ENCODE measurements at places on chromosomes 16 and 17. TPM values are rescaled to one million over a fixed set of nuclear protein-coding genes. Genes with fewer than 3 reads are reported as not detected.

- DNase-seq, result no peak
Measured at GRCh38 chr17:45398800-45399199, 33.9 kb downstream of the ARHGAP27 start.

GRCh38 chr16:69741519-69741918 lies 13.2 kb downstream of the NOB1 start:
- no peak for DNase-seq

GRCh38 chr17:72342627-72343527 lies 222.1 kb downstream of the SOX9 start:
- no peak for DNase-seq

- no peak for DNase-seq
Measured at GRCh38 chr17:65364438-65364837, 197.0 kb downstream of the AXIN2 start.

- no peak for DNase-seq
Measured at GRCh38 chr16:86865851-86866662, 287.7 kb downstream of the FOXL1 start.

GRCh38 chr17:81804559-81805399 lies 829 bp downstream of the GCGR start:
- no peak for DNase-seq

GRCh38 chr17:72430611-72431432 lies 310.0 kb downstream of the SOX9 start:
- DNase-seq, result peak; percentile 54

DNA sequence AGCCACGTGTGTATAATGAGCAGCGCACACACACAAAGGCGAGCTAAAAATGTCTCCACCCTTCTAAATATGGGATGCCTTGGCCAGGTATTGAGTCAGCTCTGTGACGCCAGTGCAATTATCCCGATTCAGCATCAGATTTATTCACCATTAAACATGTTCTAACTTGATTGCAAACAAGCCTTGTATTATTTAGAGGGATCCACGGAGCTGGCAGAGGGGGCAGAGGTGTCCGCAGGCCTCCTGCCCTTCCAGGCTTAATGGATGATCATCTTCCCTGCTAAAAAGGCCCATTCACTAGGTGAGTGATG lies 591.7 kb downstream of the MAF start:
- DNase-seq, result no peak

DNA sequence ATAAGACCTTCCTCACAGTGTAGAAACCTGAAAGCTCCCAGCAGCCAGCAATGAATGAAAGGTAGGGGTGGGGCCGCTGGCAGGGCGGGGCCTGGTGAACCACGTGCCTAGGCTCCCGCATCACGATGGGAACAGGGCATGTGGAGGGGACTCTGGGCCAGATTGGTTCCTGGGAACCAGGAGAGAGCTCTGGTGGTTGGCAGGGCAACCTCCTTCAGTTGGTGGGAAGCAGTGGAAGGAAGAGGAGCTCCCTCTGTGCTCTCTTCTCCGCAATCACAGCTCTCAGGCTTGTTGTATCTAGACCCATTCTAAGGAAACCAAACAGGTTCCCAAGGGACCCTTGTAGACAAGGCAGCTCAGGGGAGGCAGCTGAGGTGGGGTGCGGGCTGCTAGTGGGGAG lies 10.5 kb downstream of the GGA2 start:
- DNase-seq, result peak; percentile 52

DNA sequence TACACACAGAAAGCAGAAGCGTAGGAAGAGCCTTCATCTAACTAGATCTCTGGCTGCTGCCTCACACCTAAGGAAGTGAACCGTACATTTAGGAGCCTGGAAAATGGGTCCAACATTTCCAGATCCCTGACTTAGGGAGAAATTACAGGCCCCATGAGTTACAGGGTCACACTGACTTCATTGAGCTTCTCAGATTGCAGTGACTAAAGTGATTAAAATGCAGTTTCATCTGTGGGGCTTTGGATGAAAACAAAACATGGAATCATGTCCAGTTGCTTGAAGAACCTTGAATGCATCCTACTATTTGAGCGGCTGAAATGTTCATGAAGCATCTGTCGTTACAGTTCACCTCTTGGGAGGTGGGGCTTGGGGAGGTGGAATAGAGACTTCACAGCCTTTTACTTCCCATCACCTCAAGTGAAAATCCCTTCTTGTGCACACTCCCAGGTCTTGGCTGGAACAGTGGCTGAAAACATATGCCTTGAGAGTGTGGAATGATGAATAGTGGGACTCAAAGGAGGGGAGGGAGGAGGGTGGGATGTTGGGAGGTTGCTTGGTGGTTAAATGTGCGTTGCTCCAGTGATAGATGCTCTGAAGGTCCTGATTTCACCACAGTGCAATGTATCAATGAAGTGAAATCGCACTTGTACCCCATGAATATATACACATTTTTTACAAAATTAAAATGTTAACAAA lies 19.7 kb downstream of the TEKT3 start:
- no peak for DNase-seq

DNA sequence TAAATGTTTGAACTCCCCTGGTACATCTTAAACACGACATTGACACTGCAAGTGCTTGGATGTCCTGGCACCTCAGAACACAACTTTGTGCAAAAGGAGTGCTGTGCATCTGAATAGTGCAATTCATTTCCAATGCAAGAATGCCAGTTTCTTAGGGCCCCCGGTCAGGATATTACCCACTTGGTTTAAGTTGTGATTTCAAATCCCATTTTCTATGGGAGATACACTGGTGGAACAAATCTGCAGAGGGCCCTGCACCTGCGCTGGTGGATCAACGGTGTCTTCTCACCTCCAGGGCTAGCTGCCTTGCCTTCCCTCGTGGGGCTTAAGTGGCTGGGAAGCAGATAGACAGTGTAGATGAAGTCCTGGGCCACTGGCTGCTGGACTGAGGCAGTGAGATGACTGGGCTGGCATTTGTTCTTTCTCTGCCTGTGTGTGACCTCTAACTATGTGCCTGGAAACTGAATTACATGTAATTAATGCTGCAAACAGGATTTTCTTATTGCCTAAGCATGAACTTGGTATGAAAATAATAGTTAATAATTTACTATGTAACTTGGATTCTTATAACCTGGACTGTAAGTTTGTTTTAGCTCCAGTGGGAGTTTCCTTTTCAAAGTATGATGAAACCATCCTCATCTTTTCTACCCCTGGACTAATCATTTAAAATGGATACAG lies 20.9 kb downstream of the HAPSTR1 start:
- no peak for DNase-seq

DNA sequence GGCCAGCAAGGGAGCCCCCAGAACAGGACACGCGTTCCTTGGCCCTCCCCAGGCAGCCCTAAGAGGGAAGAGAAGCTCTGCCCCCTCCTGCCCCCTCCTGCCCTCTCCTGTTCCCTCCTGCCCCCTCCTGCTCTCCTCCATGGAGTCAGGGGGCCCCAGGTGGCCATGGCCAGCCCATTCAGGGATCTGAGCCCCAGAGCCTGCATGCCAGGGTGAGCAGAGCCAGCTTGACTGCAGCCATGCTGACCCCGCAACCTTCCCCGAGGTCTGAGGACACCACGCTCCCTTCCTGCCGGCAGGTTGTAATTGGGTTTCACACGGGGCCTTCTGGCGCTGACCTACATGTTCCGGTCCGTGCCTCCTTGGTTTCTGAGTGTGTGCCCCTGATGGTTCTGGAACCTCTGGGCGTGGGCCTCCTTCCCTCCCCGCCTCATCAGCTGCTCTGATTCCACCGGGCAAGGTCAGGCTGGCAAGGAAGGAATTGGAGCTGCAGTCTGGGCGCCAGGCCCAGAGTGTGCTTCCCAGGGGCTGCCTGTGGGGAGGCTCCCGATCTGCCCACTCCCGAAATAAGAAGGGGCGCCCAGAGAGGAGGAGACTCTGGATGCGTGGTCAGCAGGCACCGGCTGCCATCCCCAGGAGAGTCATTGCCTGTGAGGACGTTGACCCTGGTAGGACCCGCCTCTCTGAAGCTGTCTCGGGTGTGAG lies 23.7 kb upstream of the NPTX1 start:
- DNase-seq, result no peak

DNA sequence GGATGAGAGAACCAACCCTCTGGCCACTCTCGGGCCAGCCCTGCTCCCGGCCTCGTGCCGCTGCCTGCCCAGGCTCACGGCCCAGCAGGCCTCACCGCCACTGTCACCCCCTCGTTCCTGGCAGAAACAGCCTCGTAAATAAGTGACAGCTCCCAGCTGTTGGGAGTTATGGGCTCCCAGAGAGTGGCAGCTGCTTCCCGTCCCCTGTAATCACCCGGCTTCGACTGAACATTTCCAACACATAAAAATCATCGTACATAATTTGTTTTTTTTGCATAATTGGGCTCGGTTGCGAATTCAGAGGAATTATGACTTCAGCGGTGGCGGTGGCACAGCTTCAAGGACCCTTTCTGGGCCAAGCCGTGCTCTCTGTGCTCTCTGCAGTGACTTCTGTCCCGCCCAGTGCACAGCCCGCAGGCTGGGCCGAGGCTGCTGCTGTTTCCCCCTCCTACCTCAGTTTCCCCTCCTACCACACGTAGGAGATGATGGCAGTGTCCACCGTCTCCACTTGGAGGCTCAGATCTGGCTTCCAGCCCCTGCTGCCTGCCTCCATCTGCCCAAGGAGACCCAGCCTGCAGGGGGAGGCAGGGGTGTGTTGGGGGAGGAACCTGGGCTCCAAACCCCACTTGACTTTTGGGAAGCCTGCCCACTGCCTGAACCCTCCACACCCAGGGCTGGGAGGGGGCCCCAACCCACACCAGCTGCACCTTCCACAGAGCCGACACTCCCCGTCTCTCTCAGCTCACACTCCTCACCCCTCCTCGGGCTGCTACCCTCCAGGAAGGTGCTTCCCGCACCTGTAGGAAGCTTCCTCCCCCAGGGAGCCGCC lies 84.9 kb downstream of the RTN4RL1 start:
- no peak for DNase-seq

DNA sequence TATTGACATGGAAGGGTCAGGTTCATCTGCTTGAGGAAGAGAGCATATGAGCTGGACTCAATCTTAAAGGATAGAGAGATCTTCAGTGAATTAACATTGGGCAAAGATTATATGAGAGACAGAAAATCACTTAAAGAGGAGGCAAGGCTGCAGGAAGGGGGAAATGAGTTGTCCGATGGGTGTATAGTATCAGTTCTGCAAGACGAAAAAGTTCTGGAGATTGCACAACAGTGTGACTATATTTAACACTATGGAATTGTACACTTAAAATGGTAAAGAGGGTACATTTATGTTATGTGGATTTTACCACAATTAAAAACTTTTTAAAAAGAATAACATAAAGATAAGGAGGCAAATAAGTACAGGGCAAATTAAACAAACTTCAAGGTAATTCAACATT lies 80.7 kb downstream of the HELZ start:
- no peak for DNase-seq

DNA sequence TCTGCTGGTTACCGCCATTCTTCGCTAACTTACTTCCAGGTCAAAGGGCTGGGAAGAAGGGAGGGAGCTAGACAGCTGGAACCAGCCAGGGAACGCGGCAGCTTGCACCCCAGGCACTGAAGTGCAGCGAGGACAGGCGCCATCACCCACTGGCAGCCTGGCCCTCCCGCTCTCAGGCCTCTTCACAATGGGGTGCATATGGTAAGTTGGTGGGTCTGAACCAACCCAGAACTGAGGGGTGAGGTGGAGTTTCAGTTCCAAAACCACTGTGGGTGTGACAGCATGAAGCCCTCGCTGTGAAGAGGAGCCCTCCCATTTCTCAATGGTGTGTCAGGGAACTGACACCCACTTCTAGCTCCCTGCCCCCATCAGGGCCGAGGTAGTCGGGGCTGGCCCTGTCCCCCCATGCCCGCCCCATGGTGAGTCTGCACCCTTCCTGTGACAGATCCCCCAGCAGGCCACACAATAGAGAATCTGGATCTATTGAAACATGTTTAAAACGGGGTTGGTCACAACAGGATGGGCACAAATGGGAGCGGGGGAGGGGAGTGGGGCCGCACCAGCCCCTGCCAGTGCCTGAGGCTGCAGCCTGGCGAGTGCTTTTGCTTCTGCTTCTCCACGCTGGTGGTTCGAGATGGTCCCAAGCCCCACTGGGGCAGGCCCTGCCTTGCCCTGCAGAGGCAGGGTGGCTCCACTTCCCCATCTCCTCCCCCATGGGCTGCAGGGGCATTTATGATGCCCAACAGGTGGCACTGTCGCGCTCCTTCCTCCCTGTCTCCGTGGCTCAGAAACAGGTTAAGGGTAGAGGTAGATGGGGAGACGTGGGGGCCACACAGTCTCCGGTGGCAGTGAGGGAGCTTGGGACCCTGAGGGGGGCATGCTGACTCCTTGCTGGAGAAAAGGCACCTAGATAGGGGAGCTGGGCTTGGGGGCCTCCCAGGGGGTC lies 2.3 kb downstream of the LIMD2 start:
- peak; percentile 70 for DNase-seq

DNA sequence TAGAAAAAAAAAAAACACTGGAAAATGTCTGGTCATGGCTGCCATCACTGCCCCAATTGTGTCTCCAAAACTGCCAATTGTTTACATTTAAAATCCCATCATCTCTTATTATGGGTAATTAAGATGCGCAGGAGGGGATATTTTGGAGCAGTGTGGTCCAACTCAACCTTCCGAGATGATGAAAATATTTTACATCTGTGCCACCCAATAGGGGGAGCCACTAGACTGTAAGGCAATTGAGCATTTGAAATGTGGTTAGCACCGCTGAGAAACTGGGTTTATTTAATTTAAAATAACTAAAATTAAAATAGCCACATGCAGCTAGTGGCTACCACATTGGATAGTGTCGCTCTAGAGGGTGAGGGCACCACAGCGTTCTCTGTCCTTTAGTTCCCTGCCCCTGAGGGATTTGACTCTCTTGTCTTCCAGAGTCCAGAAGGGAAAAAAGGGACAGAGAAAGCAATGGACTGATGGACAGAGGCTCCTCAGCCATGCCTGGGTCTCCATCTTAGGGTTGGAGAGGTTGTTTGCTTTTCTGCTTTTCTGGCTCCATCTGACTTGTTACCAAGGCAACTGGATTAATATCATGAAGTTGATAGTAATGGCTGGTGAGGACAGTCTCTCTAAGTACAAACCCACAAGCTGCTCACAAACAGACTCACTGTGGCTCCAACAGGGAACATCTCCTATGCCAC lies 3.5 kb downstream of the MPO start:
- no peak for DNase-seq

DNA sequence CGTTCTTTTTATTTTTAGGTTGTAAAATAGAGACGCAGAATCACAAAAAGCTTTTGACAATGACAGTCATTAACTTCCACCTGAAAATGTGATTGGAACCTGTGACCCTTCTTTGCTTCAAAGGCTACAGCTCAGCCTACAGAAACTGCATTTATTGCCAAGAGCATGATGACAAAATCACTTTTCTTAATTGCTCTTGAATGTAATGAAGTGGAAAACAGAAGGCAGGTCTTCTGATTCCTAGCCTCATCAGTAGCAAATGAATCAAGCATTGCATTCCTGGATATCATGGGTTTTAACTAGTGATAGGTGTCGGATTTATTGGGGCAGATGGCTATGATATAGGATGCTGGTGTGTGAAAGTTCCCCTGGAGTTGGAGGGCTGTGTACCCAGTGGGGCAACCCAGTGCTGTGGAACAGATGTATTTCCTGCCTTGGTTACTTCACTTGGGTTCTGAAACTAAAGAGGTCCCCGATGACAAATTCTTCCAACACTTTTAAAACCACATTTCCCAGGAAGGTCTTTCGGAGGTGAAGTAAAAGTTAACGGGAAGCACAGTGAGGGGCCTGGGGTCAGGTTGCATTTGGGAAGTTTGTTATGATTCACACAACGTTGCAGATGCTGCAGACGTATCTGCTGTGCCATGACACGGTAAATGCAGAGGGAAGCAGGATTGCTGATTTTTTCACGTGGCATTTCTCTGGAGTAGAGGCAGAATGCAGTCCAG lies 127.5 kb downstream of the HS3ST3A1 start:
- DNase-seq, result no peak

The SLC5A2 gene
- total RNA-seq, result 1.1 TPM

The KRT33B gene
- total RNA-seq, result not detected

The KRT37 gene
- total RNA-seq, result not detected

The SLC47A1 gene
- total RNA-seq, result 3.3 TPM

The TBC1D3B gene
- 6.3 TPM for total RNA-seq

The CCL8 gene
- not detected for total RNA-seq

Data from WTC11 (cell line).